ENCODE measurements at places on chromosomes 7 and 10. TPM values are rescaled to one million over a fixed set of nuclear protein-coding genes. Genes with fewer than 3 reads are reported as not detected.

The TYW1B gene
- 0.80 TPM for polyA plus RNA-seq

The NKX6-2 gene
- not detected for polyA plus RNA-seq

The C10orf67 gene
- polyA plus RNA-seq, result not detected

The SUGCT gene
- polyA plus RNA-seq, result 1.3 TPM

The PIK3CG gene
- 18.3 TPM for polyA plus RNA-seq

The VENTX gene
- polyA plus RNA-seq, result not detected

The CCL24 gene
- not detected for polyA plus RNA-seq

The AKR1C3 gene
- 0.67 TPM for polyA plus RNA-seq

The ZCCHC24 gene
- 0.24 TPM for polyA plus RNA-seq

The GNAT3 gene
- polyA plus RNA-seq, result not detected

The TBL2 gene
- 19.6 TPM for polyA plus RNA-seq

Measured in naive thymus-derived CD8-positive, alpha-beta T cell (primary cell).